ENCODE measurements at places on chromosomes 13 and 19. TPM values are rescaled to one million over a fixed set of nuclear protein-coding genes. Genes with fewer than 3 reads are reported as not detected.

- no peak for DNase-seq
Measured at GRCh38 chr13:24893863-24894262, 129.9 kb downstream of the RNF17 start.

GRCh38 chr19:55068950-55069864, 6.3 kb upstream of the RDH13 start:
- no peak for DNase-seq

GRCh38 chr13:107124730-107125129, 556.8 kb upstream of the ARGLU1 start:
- DNase-seq: no peak

DNA sequence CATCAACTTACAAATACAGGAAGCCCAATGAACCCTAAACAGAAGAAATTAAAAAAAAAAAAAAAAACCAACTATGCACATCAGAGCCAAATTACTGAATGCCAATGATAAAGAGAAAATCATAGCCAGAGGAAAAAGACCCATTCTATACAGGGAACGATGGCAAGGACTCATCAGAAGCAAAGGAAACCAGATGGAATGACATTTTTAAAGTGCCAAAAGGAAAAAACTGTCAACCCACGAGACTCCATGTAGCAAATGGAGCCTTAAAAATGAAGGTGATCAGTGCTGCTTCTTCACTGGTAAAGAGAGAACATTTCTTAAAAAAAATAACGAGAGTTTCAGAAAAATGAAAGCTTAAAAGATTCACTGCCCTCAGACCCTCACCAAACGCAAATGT, 18.3 kb downstream of the PCID2 start:
- DNase-seq: no peak

- no peak for DNase-seq
Measured at GRCh38 chr13:59000770-59001169, 1163.0 kb downstream of the DIAPH3 start.

DNA sequence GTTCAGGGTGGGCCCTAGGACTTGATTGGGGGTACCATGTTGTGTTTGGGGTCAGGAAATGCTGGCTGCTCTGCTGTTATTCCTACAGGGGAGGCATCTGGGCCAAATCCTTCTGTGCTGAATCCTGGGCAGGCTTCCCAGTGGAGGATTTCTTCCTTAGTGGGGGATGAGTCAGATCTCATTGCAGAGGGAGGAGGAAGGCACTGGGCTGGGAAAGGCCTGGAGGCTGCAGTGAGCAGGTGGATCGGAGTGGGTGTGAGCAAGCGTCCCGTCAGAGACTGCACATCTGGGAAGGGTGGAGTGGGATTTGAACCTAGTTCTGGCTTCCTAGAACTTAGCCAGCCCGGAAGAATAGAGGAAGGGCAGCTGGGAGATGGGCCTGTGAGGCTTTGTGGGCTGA, 11.5 kb downstream of the CCDC124 start:
- DNase-seq: no peak

DNA sequence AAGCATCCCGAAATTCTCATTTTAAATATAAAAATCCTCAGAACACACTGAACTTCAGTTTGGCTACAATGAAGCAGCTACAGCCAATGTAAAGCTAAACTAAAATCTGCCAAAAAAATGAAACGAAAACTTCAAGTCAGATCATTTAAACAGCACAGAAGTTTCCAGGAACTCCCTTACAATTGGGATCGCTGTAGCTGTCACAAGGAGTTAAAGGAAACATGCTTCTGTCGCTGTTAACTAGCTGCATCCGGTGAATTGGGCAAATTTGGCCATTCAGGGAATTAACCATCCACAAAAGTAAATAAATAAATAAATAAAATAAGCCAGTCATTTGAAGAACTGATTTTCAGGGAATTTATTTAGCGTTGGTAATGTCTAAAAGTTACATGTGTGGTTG, 77.0 kb upstream of the PEG3 start:
- no peak for DNase-seq

GRCh38 chr13:67087527-67087926, 142.6 kb downstream of the PCDH9 start:
- DNase-seq: no peak

- no peak for DNase-seq
Measured at GRCh38 chr13:30753030-30753616, 17.8 kb downstream of the ALOX5AP start.

DNA sequence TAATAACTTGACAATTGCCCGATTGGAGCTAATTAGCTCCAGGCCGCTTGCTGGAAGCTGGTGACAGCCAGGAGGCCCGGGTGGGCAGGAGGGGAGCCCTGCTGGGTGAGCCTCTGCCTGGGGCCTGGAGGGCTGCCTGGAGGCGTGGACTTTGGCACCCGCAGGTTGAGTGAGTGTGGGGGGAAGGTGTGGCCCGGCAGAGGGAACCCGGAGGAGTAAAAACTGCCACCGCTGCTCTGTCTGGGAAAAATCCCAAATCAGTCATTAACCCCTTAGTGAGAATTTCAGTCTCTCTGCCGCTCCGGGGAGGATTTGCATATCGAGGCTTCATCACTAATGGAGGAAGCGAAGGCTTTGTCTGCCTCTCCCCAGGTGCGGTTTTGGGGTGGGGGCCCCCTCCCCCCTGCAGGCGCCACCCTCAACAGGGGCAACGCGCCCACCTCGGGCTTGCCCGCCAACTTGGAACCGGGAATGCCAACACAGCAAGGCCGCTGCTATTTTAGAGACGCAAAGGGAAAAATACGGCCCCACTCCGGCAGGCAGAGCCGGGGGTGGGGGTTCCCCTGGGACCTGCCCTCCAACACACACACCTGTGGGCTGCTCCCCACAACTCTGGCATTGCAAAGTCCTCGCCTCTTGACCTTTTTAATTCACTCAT, 6.2 kb downstream of the EFNA2 start:
- no peak for DNase-seq

Gene HNRNPM
- polyA plus RNA-seq: 344 TPM

Gene RNF17
- 0.16 TPM for polyA plus RNA-seq

Gene PNMA8C
- 0.25 TPM for polyA plus RNA-seq

Gene INAFM1
- polyA plus RNA-seq: 11.3 TPM

Data from left lung (tissue), 14 donors.